ENCODE measurements at places on chromosomes 6 and 20.

- DNase-seq: no peak
Observed at GRCh38 chr6:85396159-85396808, 53.6 kb upstream of the NT5E start.

DNA sequence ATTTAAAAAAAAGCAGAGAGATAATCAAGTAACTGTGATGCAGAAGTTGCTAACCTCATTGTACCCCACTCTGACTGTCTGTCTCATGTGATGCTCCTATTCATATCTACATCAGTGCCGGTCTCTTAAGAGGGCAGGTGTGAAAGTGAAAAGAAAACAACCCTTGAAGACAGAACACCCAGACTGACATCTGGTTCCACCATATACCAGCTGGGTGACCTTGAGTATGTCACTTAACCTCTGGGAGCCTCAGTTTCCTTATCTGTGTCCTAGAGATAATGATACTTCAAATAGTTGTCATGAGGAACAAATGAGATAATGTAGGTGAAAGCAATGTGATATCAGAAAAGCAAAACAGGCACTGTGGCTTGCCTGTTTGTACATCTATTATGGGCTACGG is 426.8 kb upstream of the SOX4 start:
- DNase-seq: no peak

GRCh38 chr6:1227935-1228753 is 83.8 kb upstream of the FOXQ1 start:
- no peak for DNase-seq

GRCh38 chr6:90284236-90285041 is 12.2 kb downstream of the BACH2 start:
- no peak for DNase-seq

- DNase-seq: no peak
Observed at GRCh38 chr6:40798069-40798770, 211.1 kb upstream of the LRFN2 start.

- no peak for DNase-seq
Observed at GRCh38 chr6:169723991-169724493, 258 bp downstream of the PHF10 start.

DNA sequence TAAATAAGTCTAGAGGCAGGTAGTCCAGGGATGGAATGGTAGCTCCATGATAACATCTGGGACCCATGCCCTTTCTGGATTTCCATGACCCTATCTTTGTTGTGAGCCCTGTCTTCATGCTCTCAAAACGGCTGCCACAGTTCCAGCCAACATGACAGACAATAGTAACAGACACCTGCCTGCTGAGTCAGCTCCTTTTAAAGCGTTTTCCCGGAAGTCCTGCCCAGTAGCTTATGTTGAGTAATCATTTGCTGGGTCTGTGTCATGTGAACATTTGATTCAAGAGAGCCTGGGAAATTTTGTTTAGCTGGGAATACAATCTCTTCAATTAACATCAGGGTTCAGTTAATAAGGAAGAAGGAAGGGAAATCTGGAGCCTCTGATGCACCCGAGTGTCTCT is 262.2 kb upstream of the SULF2 start:
- DNase-seq: no peak

GRCh38 chr6:130167655-130168054 is 55.1 kb downstream of the SAMD3 start:
- no peak for DNase-seq

- DNase-seq: no peak
Observed at GRCh38 chr6:133855276-133855990, 33.5 kb upstream of the TCF21 start.

- DNase-seq: no peak
Observed at GRCh38 chr20:38215194-38216182, 45.0 kb downstream of the KIAA1755 start.

- no peak for DNase-seq
Observed at GRCh38 chr6:132445201-132445951, 44.1 kb upstream of the MOXD1 start.

DNA sequence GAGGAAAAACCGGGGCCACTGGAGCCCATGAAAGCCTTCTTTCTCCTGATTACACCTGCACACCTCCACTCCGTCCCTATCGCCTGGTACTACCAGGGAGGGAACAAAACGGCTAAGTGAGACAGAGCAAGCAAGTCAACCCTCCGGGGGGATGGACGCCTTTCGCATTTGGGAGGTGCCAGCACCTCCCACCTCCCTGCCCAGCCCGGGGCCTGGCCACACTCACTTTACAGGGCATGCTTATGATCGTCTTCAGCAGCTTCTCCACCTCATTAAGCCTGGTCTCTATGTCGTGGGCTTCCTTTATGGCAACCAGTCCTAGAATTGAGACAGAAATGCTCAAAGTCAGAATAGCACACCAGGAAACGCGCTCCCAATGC is 13.7 kb downstream of the PXDC1 start:
- no peak for DNase-seq

DNA sequence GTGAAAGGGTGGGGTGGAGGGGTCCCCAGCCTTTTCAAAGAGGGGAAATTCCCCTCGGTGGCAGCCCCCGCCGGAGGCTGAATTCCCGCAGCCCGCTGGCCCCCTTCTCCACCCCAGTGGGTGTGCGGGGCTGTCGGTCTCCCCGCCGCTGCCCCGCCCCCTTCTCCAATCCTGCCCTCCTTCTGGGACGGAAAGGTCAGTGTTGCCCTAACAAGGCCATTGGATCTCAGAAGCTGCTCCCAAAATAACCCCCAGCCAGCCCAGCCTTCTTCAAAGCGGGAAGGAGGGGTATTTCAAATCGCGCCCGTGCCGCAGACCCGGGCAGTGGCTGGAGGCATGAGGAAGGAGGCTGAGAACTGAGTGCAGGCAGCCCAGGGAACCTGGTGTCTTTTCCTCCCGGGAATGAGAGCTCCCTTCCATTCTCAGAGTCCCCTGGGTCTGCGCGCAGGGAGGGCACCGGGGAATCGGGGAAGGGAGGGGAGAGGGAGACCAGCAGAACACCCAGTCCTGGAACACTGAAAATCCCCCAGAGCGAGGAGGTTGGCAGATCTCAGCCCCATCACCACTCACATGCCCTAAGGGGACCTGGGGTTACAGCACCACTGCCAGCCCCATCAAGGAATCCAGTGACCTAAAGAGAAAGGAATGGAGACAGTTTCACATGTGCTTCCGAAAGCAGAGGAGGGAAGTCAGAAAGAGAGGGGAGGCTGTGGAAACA is at the start of gene JPH2:
JPH2 (minus strand) TSS at position 135 of the 718 bp plus-strand sequence. CDS start 483 bp downstream, outside the sequence.
- no peak for DNase-seq

DNA sequence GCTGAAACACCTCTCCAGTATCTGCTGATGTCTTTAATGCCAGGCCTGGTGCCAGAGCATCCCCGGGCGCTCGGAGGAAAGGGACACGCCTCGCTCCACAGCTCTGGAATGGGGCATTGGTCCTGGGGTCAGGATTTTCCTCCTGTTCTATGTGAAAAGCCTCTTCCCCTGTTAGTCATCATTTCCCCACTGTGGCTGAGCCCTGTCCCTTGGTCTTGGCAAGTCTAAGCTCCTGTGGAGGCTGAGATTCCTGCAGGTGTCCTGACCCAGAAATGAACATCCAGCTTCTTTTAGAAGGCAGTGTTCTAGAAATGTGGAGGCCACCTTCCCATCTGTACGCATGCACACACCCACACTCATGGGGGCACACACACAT is 19.4 kb downstream of the SYNDIG1 start:
- no peak for DNase-seq

DNA sequence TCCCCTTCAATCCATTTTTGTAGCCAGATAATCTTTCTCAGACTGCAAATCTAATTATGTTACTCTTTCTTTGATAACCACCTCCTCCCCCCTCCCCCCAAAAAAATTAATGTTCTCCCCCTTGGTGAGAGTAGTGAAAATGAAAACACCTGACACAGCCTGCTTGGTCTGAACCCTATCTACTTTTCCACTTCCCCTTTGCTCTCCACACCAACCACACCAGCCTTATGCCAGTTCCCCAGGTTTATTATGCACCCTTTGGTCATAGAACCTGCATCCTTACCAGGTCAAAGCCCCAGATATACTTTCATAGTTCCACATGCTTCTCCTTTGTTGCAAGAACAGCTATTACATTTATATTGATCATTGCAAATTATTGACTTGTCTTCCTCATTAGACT is 19.4 kb downstream of the PFDN4 start:
- no peak for DNase-seq

DNA sequence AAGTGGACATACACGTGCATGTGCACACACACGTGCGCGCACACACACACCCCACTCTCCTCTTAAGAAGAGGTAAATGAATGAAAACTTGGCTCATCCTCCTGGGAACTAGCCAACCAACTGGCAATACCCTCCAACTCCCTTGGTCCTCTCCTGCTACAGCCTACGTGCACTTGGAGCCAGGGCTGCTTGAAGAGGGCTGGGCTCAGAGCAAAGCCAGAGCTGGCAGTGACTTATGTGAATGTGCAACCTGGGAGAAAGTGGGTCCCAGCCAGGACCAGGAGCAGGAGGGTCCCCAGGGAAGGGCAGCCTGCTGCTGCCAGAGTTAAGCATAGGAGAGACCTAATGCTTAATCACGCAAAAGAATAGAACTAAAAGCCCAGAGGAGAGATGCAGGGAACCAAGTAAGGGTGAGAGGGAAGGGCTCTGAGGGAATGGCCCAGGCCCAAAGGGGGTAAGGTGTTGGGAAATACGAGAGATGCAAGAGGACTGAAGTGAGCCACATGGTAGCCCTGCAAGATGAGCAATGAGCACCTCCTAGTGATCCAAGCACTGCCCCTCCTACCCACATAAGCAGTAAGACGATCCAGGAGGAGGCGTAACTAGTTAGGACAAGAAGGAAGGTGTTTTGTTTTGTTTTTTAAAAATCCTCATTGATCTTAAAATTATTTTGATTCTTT is 24.7 kb downstream of the TRAF3IP2 start:
- DNase-seq: no peak

DNA sequence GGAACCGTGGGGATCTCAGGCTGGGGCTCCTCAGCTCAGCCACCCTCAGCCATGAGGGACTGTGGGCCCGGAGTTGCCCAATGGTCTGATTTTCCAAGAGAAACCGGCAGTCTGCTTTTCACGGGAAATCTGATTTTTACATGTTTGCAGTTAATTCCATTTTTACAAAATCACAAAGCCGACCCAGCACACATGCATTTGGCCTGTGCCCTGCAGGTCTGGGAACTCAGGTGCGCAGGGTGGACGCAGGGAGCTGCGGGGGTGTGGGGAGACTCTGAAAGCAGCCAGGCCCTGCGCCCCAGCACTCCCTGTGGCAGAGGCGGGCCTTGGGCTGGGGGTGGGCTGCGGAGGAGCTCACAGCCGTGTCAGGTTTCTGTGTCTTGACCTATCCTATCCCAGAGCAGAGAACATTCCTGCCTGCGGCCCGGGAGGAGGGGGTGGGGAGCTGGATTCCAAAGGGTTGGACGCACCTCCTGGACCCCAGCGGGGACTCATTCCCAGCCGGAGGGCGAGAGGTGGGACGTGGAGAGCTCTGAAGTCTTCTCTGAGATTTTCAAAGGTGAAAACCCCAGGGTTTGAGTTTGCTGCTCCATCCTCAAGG is 60.6 kb downstream of the ADNP start:
- no peak for DNase-seq

GRCh38 chr20:20454850-20455627 is 87.1 kb downstream of the INSM1 start:
- no peak for DNase-seq

GRCh38 chr20:58677808-58678207 is 14.8 kb upstream of the NPEPL1 start:
- DNase-seq: no peak

GRCh38 chr20:62975812-62976508 is 23.5 kb downstream of the SLC17A9 start:
- DNase-seq: no peak

- DNase-seq: no peak
Observed at GRCh38 chr6:78709021-78709420, 158.3 kb upstream of the IRAK1BP1 start.

DNA sequence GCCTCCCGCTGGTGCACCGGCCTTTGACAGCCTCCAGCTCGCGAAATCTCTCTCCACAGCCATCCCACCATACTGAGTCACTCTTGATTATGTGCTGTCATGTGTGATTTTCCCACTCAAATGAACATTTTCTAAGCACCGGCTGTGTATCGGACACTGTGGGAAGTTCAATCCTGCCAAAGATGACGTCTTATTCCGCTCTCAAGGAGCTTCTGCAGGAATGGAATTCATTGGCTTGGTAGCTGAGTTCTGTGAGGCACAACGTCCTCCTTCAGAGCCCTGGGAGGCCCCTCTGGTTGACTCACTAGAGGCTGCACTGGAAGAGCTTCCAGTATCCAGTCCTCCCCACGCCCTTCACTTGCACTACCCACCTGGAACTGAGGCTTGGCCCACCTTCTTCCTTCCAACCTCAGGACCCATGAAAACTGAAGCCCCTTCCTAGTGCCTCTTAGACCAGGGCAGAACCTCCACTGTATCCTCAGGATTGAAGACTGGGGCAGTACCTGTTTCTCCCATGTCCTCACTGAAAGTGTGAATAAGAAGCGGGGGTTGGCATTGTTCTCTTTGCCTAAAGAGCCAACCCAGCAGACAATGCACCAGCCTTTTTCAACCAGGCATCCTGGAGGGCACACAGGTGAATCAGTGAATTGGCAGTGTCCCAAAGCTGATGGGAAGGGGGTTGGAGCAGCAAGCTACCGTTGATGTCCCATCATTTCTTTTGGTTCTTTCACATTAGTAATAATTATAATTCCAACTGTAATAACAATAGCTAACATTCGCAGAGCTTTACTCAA is 1.7 kb downstream of the UNC5CL start:
- no peak for DNase-seq

- no peak for DNase-seq
Observed at GRCh38 chr6:105087571-105088211, 92.1 kb downstream of the POPDC3 start.

DNA sequence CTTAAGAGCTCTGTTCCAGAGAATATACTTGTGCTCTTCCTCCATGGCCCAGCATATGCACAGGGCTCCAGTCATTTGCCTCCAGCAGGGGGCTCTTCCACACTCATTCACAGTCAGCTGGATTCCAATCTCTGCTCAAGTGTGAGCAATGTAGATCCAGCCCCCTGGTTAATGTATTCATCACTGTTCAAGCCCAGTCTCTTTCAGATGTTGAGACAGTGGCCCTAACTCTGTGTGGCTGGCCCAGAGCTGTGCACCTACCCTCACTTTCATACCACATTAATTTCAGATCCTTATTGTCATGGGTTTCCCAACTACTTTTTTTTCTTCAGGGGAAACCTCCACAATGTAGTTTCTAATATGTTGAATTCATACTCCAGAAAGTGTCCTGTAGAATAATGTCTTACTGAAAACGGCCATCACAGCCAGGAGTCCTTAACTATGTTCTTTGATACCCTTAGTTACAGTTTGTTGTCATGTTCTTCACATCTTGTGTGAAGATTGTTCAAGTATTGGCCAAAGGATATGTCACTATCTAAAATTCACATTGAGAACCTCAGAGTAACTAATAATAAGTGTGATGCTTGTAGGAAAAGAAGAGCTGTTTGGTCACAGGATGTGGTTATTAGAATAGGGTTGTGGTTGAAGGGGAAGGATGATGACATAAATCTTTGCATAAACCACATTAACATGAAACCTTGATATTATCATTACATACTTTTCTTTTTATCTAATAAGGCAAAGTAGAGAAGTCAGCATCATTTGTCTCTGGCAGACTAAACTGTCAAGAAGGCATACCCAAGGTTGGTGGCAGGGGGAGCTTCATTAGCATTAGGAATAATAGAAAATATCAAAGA is 14.4 kb upstream of the HLA-DQA1 start:
- no peak for DNase-seq
